ENCODE measurements at places on chromosomes 13 and 19.

GRCh38 chr13:112724788-112725345 is 35.0 kb downstream of the ATP11A start:
- no peak for DNase-seq

- no peak for DNase-seq
Observed at GRCh38 chr13:107534548-107534947, 680.8 kb downstream of the LIG4 start.

- no peak for DNase-seq
Observed at GRCh38 chr19:50869479-50869878, 3.8 kb upstream of the KLK2 start.

GRCh38 chr13:34161931-34162543 is 344.1 kb downstream of the RFC3 start:
- DNase-seq = no peak

GRCh38 chr19:16441661-16442162 is 30.1 kb downstream of the EPS15L1 start:
- DNase-seq = no peak

DNA sequence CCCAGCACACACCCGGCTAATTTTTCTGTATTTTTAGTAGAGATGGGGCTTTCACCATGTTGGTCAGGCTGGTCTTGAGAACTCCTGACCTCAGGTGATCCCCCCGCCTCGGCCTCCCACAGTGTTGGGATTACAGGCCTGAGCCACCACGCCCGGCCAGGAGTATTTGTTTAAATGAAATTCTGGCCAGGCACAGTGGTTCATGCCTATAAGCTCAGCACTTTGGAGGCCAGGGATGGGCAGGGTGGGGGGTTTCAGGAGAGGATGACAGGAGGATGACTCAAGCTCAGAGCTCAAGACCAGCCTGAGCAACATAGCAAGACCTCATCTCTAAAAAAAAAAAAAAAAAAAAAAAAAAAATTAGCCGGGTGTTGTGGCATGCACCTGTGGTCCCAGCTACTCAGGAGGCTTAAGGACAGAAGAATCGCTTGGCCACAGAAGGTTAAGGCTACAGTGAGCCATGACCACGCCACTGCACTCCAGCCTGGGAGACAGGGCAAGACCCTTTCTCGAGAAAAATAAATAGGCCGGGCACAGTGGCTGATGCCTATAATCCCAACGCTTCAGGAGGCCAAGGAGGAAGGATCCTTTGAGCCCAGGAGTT is 8.2 kb upstream of the DHDH start:
- DNase-seq = no peak

DNA sequence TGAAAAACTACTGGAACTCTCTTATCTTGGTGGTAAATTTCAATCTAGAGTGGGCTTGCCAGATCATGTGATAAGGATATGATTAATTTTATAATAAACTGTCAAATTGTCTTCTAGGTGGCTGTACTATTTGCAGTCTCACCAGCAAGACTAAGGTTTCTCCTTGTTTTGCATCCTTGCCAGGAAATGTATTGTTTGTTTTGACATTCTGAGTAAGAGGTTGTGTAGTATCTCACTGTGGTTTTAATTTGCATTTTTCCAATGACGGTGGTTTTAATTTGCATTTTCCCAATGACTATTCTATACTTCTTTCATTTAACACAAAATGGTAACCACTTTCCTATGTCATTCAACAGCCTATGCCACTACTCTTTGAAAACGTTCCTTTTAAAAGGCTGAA is 2.0 kb downstream of the CAB39L start:
- no peak for DNase-seq

DNA sequence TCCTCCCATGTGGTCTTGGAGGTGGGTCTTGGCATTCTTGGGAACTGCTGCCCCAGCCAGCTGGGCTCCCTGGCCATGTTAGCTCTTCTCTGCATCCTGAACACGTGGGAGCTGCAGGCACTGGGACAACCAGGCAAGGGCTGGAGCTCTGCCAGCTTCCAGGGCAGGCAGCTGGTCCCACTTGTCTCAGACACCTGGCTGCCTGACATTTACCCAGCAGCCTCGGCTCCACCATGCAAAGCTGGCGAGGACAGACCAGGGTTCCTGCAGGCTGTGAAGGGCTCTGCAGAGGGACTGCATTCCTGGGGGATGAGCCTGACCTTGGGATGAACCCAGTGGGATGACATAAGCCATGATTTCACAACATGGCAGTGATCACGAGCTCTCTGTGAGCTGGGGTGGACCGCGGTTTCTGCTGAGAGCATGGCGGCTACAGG is 99.0 kb upstream of the TSHZ3 start:
- DNase-seq = no peak

- DNase-seq = no peak
Observed at GRCh38 chr19:50321831-50322230, 7.3 kb downstream of the KCNC3 start.

DNA sequence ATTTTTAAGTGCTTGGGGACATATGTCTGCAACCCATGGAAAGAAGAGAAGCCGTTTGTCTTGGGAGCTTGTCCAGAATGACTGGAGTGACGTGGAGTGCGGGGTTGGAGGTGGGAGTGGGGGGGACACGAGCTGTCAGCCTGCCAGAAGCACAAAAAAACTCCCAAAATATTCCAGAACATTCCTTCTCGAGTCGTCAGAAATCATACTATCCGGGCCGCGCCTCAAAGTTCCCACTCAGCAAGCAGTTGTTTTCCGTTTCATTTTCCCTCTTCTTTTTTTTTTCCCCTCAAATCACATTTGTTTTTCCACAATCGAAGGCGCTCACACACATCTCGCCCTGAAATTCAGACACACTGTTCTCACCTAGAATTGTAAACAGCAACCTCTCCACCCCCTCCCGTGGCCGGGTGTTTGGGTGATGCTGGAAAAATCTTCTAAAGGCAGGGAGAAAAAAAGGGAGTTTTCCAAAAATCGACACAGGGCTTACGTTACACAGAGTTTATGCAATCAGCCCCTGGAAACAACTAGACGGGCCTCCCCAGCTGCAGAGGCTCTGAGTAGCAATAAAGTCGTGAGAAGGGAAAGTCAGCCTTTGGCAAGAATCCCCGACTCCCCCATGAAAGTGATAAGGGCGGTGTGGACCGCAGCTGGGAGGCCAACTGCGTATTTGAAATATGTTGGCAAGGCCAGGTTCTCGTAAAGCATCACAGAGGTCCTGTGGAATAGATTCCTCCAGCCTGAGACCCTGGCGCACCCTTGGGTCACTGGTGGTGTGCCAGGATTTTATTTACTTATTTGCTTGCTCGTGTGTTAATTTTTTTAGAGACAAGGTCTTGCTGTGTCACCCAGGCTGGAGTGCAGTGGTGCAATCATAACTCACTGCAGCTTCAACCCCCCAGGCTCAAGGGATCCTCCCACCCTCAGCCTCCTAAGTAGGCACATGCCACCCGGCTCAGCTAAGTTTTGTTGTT is 31.2 kb upstream of the KLF2 start:
- DNase-seq = no peak

DNA sequence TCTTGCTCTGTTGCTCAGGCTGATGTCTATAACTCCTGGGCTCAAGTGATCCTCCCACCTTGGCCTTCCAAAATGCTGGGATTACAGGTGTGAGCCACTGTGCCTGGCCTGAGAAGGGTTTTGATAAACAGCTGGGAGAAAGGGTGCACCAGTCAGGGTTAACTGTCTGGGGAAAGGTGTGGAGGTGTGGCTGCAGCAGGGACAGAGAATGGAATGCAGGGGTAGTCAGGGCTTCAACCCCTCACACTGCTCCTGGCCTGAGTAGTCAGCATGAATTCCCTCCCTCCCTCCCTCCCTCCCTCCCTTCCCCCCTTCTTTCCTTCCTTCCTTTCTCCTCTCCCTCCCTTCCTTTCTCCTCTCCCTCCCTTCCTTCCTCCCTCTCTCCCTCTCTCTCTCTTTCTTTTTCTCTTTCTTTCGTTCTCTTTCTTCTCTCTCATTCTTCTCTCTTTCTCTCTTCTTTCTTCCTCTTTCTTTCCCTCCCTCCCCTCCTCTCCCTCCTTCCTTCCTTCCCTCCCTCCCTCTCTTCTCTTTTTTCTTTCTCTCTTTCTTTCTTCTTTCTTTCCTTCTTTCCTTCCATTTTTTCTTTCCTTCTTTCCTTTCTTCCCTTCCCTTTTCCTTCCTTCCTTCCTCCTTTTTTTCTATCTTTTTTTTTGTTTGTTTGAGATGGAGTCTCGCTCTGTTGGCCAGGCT is 16.0 kb downstream of the MYO1F start:
- DNase-seq = no peak

DNA sequence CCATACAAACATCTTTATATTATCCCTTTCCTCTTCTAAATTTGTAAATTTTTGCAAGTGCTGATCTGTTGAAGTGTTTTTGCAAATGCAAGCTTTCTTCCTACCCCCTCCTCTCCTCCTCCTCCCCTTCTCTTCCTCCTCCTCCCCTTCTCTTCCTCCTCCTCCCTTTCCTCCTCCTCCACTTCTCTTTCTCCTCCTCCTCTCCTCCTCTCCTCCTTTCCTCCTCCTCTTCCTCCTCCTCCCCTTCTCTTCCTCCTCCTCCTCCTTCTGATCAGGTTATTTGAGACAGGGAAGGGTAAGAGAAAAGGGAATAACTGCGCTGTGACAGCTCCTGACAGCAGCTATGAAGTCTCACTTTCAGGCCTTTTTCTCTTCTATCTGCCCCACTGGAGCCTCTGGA is 8.9 kb downstream of the TNFSF13B start:
- DNase-seq = no peak

- DNase-seq = peak; percentile 47
Observed at GRCh38 chr19:40466219-40466984, 399 bp upstream of the SPTBN4 start.

- no peak for DNase-seq
Observed at GRCh38 chr19:58509731-58510083, 2.1 kb downstream of the SLC27A5 start.

GRCh38 chr13:102972191-102972590 is 94.0 kb downstream of the SLC10A2 start:
- no peak for DNase-seq

GRCh38 chr13:89880201-89880600 is 1467.3 kb upstream of the MIR17HG start:
- DNase-seq = no peak

DNA sequence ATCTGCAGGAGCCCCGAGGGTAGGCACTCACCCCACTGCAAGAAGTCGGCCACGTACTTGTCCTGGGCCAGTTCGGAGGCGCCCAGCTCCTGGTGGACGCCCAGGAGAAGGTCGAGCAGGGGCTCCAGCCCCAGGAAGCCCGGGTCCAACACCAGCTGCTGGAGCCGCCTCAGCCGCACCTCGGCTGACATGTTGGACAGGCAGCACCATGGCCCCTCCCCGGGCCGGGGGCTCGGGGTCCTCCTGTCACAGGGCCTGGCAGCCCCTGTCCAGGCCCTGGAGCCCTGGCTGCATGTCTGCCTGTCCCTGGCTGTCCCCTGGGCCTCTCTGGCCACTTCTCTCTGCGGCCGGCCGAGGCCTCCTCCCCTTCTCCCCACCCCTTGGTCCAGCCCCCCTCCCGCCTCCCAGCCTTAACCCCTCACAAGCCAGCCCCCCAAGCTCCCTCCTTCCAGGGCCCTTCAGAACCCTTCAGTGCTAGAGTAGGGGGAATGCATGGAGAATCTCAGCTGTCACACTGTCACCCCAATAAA is at the start of gene DMPK:
Gene DMPK (minus strand): TSS at position 329 of the 530 bp plus-strand sequence. CDS start 138 bp downstream, at position 191.
- no peak for DNase-seq
